Psoas muscle (tissue), 8 donors: ENCODE measurements at places on chromosomes 7 and 10. TPM values are rescaled to one million over a fixed set of nuclear protein-coding genes. Genes with fewer than 3 reads are reported as not detected.

DNA sequence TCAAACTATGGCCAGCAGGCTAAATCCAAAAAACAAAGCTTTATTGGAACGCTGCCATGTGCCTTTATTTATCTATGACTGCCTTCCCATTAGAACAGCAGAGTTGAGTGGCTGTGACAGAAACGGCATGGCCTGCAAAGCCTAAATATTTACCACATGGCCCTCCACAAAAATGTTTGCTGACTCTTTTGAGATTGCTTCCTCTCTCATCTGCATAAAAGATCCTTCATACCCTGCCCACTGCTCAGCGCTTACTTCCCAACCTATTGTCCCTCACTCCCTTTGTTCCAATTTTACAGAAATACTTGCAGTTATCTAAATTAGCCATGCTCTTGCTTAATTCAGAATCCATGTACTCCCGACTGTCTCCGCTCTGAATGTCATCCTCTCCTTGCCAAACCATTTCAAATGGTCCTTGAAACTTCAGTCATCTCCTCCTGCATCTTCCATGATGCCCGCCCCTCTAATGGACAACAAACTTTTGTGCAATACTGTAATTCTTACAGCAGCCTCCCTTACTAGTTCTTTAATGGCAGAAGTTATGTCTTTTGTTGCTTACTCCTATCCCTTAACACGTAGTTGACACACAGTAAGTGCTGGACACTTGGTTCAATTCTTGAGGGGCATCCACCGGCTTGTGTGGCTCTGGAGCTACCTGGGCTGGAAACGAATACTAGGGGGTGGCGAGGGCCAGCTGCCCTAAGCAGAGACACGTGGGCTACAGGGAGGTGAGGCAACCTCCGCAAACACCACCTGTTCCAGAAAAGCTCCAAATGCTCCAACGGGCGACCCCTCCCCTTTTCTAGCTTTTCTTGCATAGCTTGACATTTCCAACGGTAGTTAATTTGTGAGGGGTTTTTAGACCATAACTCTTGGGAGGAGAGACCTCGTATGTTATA, 832 bp downstream of the XRCC2 start:
- no peak overlapping the region for H3K27ac ChIP-seq
- peak overlapping the region; percentile 86 for H3K4me3 ChIP-seq
- H3K36me3 ChIP-seq, result no peaks in the 10 kb centered on the region
- peaks cover 7% of the 10 kb centered on the region for H3K4me1 ChIP-seq
- no peak for DNase-seq

- DNase-seq, result no peak
- H3K36me3 ChIP-seq, result peaks cover 4% of the 10 kb centered on the region
- no peak overlapping the region for H3K27ac ChIP-seq
- no peaks in the 10 kb centered on the region for H3K27me3 ChIP-seq
These were observed 23.7 kb upstream of the DDC start for GRCh38 chr7:50588937-50589336.

DNA sequence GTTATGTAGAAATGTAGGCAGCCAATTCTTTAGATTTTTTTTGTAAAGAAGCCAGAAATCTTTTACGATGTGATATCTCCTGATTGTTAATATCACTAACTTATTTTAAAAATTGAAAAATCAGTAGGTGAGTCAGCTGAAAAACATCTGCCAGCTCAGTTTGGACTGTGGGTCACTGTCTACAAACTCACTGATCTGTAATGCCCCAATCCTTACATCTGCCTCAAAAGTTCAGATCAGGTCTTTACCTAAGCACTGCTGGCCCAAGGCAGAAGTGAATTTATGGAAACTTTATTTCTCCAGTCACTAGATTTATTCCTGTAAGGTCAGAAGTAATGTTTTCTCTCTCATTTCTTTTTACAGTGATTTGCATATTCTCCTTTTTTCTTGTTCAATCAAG, 31.0 kb upstream of the FAM13C start:
- peaks cover 13% of the 10 kb centered on the region for H3K4me1 ChIP-seq
- no peak overlapping the region for H3K4me3 ChIP-seq
- no peaks in the 10 kb centered on the region for H3K27me3 ChIP-seq
- DNase-seq, result no peak
- no peak overlapping the region for H3K27ac ChIP-seq
- H3K36me3 ChIP-seq, result no peaks in the 10 kb centered on the region

The GDF10 gene
- total RNA-seq, result not detected

The MAGI2 gene
- 2.4 TPM for total RNA-seq

The TBX20 gene
- not detected for total RNA-seq

The NUTM2B gene
- 0.86 TPM for total RNA-seq
